Thoracic aorta (tissue), 2 donors: ENCODE measurements at places on chromosomes 16 and 17.

GRCh38 chr17:69331756-69332155 is 4.8 kb upstream of the ABCA5 start:
- DNase-seq, result no peak

- DNase-seq, result no peak
Observed at GRCh38 chr16:85090181-85090580, 22.1 kb downstream of the CIBAR2 start.

DNA sequence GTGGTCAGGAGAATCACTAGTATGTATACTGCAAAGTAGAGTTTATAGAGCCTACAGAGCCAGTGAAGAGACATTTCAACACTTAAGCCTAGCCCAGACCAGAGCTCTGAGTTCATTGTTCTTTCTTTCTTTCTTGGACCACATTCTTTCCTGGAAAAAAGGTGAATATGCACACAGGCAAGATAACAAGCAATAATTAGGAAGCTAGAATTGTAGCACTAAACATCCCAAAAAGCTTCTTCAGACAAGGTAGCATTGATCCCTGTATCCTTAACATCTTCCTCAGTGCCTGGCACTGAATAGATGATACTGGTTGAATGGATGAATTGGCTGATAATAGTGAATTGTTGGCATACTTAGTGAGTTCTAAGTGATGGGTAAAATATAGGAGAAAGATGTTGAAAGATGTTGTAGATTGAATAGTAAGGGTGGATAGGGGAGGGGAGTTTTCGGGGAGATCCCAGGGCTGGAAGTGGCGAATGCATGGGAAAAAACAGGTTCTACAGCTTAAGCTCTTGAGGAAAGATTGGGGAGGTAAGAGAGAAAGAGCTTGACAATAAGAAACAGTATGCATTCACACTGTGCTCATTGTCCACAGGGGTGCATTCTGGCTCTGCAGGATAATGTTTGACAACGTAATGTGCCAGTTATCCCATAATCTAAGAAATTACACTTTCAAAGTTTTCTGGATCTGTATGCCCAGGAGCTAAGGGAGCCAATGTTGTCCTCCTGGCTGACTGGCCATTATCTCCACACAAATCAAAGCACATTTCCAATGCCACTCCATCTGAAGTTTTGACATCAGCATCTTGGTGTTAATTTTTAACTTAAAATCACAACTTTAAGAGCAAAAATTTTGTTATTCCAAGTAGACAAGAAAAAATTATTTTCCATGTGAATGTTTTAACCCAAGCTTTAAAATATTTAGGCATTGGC is 35.6 kb downstream of the TUBD1 start:
- DNase-seq, result no peak

DNA sequence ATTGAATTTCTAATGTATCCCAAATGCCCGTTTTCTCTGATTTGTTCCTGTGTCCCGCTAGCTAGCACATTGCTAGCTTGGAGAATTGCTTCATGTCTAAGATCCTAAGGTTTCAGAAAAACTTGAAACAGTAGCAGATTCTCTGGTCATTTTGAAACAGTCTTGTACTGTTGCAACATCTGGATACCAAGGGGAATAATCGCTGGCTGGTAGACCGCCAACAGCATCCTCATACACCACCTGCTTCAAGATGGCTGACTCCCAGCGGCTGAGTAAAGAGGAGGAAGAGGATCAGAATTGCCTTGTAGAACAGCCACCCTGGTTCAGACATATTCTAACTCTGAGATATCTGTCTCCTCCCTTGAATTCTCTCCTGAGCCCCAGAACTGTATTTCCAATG is 226.7 kb upstream of the ELAC2 start:
- no peak for DNase-seq

GRCh38 chr17:28774206-28774605 is 30.4 kb downstream of the TRAF4 start:
- no peak for DNase-seq

DNA sequence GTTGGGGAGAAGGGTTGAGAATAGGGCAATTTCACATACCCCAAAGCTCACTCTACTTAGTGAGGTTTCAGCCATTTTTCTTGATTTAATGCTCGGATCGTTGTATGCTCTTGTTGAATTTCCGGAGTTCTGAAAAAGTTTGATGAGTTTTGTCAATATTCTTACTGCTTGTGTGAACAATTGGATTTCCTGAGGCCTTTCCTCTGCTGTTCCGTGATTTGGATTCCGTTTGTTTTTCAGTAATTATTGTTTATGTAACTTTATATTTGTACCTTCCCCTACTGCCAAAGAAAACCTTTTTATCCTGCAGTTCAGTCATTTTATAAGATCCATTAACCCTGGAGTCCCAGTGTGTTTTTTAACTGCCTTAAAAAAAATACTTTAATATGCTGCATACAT is 62.9 kb downstream of the PHKB start:
- DNase-seq, result no peak

- no peak for DNase-seq
Observed at GRCh38 chr17:28747051-28747691, 3.4 kb downstream of the TRAF4 start.
